ENCODE measurements at places on chromosomes 2 and 18. TPM values are rescaled to one million over a fixed set of nuclear protein-coding genes. Genes with fewer than 3 reads are reported as not detected.
A peak's percentile ranks its signal among the peaks of the same experiment; 100 is the strongest.

GRCh38 chr2:45843136-45843535 lies 191.7 kb downstream of the PRKCE start:
- peak; percentile 54 for DNase-seq

GRCh38 chr2:197929886-197930227 lies 125.5 kb downstream of the PLCL1 start:
- no peak for DNase-seq

The MOGAT1 gene
- total RNA-seq: not detected

The SNED1 gene
- total RNA-seq: 44.7 TPM

The MIB1 gene
- 21.6 TPM for total RNA-seq

DNA sequence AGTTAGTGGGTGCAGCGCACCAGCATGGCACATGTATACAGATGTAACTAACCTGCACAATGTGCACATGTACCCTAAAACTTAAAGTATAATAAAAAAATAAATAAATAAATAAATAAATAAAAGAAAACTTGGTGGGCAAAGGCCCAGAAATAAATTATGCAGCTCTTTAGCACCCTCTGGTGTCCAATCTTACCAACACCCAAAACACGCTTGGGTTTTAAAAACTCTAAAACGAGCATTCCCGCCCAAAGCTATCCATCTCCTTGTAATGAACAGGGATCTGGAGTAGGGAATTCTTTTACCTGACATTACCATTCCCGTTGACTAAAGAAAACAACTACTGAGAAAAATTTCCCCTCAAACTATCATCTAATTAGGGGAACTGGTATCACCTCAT lies 2005.9 kb upstream of the CELF4 start:
- no peak for DNase-seq

DNA sequence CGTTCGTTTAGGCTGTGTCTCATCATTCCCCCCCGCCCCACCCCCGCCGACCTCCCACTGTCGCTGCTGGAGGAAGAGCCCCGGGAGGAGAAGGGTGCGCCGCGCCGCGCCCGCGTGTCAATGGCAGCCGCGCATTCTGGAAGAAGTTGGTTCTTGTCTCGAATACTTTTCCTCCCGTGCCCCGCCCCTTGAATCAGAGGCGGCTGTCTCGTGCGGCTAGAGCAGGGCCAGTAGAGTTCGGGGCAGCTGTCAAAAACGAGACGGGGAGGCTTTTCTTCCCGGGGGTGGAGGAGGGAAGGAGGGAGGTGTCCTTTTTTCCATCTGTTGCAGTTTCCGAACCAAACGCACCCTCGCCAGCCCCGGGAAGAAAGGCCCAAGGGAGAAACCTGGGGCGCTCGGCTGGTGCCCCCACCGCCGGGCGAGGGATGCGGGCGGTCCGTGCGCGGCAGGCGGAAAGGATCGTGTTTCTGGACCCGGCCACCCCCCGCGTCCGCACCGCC lies 410 bp upstream of the TGIF1 start:
- DNase-seq: peak; percentile 77

The CERKL gene
- 0.18 TPM for total RNA-seq

DNA sequence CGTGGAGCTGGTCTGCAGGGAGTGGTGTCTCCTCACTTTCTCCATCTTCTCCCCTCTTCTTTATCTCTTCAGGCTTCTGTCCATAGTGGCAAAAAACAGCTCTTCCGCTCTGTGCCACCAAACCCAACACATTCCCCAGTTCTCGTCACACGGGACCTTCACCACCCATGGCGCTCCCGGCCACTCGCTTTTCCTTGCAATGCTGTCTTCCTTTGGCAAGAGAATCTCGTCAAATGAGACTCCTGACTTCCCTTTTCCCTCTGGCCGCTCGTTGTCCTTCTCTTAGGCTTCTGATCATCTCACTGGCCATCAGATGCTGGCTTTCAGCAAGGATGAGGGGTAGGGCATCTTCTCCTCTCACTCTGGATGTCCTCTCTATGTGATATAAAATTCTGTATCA lies 72.9 kb downstream of the DCDC2C start:
- DNase-seq: no peak

GRCh38 chr2:110834134-110834827 lies 101.9 kb downstream of the ACOXL start:
- no peak for DNase-seq

GRCh38 chr2:179861027-179861415 lies 391 bp downstream of the ZNF385B start:
- DNase-seq: no peak

The ABCB6 gene
- total RNA-seq: 12.1 TPM

GRCh38 chr2:557635-558301 lies 119.4 kb downstream of the TMEM18 start:
- no peak for DNase-seq

DNA sequence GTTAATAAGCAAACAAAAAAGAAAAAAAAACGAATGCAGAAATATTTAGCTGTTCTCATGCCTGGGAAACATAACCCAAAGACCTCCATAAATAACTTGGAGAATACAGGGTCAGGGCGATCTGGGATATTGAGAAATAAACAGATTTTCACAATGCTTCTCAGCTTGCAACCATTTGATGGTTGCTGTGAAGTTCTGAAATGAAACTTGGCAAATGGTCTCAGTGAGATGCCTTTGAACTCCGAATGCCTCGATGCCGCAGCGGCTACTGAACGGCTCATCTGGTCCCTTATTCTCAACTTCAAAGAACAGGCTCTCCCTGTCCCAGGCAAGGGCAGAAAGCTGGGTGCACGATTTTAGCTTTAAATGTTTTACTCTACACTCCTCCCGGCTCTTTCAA lies 78.1 kb downstream of the ZNF516 start:
- no peak for DNase-seq

DNA sequence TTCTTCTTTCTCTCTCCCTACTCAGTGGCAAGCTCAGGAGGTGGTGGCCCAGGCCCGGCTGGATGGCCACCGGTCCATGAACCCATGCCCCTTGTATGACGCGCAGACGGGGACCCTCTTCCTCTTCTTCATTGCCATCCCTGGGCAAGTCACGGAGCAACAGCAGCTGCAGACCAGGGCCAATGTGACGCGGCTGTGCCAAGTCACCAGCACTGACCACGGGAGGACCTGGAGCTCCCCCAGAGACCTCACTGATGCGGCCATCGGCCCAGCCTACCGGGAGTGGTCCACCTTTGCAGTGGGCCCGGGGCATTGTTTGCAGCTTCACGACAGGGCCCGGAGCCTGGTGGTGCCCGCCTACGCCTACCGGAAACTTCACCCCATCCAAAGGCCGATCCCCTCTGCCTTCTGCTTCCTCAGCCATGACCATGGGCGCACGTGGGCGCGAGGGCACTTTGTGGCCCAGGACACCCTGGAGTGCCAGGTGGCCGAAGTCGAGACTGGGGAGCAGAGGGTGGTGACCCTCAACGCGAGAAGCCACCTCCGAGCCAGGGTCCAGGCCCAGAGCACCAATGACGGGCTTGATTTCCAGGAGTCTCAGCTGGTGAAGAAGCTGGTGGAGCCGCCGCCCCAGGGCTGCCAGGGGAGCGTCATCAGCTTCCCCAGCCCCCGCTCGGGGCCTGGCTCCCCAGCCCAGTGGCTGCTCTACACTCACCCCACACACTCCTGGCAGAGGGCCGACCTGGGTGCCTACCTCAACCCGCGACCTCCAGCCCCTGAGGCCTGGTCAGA lies 1.8 kb downstream of the NEU2 start:
- no peak for DNase-seq

DNA sequence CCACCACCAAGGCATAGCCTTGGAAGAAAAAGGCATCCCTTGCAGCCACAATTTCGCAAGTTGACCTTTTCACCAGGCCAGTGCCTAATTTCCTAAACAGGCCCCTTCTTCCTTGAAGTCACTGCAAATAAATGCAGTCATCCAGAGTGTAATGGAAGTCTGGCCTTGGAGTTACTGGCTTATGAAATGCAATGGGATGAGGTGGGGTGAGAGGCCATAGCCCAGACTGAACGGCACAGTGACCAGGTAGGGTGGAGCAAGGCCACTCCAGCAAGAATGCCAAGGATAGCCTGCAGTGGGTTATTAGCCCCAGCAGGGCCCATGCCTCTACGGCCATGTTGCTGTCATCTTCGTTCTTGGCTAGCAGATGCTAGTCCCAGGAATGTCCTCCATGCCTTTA lies 68.4 kb downstream of the BCL11A start:
- no peak for DNase-seq

DNA sequence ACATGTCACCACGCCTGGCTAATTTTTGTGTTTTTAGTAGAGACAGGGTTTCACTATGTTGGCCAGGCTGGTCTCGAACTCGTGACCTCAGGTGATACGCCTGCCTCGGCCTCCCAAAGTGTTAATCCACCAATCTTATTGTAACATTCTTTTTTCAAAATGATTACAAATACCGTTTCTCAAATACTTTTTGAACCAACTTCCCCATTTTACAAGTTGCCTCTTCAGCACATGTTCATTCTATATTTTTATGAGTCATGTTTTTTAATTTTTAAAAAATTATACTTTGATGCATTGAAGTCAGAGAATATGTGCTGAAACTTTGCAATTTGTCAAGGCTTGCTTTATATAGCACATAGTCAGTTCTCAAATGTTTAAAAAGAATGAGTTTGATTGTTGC lies 58.2 kb downstream of the QPCT start:
- no peak for DNase-seq

Measured in activated B cell treated with CpG ODN at 0.5 μM for 24 hours (primary cell).